A549 treated with RU486 at 1 μM for 4 hours (cell line): ENCODE measurements at places on chromosomes 3 and 15. TPM values are rescaled to one million over a fixed set of nuclear protein-coding genes. Genes with fewer than 3 reads are reported as not detected.

Gene LARP6
- total RNA-seq = 55.7 to 88.3 TPM (median 82.7 TPM) in 5 replicates

Gene UACA
- 46.5 to 59.4 TPM (median 49.1 TPM) in 5 replicates for total RNA-seq

Gene GOLGA6L9
- total RNA-seq = 2.3 to 3.1 TPM (median 3.0 TPM) in 5 replicates

Gene PRTG
- total RNA-seq = 9.6 to 12.6 TPM (median 11.1 TPM) in 5 replicates

Gene RETNLB
- not detected in 5 replicates for total RNA-seq

Gene PXK
- total RNA-seq = 5.6 to 7.4 TPM (median 6.4 TPM) in 5 replicates

Gene A4GNT
- not detected in 5 replicates for total RNA-seq

Gene SNX22
- total RNA-seq = 0.43 to 0.77 TPM (median 0.64 TPM) in 5 replicates

Gene CTXN2
- total RNA-seq = 0.02 TPM in 1 of 5 replicates, not detected in the others

Gene FGF7
- total RNA-seq = not detected in 5 replicates
